ENCODE measurements at places on chromosomes 4 and X. TPM values are rescaled to one million over a fixed set of nuclear protein-coding genes. Genes with fewer than 3 reads are reported as not detected.

GRCh38 chr4:31130930-31131329, 410.8 kb downstream of the PCDH7 start:
- no peak for DNase-seq

GRCh38 chr4:78653655-78654054, 102.1 kb downstream of the ANXA3 start:
- DNase-seq: no peak

BEX5 gene
- 4.8 TPM for total RNA-seq

- DNase-seq: no peak
These were observed 27.4 kb downstream of the WDFY3 start for GRCh38 chr4:84939113-84939512.

TEX13B gene
- not detected for total RNA-seq

CENPVL2 gene
- not detected for total RNA-seq
